ENCODE measurements at places on chromosomes 5 and 9. TPM values are rescaled to one million over a fixed set of nuclear protein-coding genes. Genes with fewer than 3 reads are reported as not detected.

- no peaks in the 10 kb centered on the region for H3K4me1 ChIP-seq
- DNase-seq, result no peak
- H3K4me3 ChIP-seq, result no peak overlapping the region
- no peaks in the 10 kb centered on the region for H3K36me3 ChIP-seq
These were observed 157.1 kb upstream of the CDH6 start for GRCh38 chr5:31036411-31036810.

DNA sequence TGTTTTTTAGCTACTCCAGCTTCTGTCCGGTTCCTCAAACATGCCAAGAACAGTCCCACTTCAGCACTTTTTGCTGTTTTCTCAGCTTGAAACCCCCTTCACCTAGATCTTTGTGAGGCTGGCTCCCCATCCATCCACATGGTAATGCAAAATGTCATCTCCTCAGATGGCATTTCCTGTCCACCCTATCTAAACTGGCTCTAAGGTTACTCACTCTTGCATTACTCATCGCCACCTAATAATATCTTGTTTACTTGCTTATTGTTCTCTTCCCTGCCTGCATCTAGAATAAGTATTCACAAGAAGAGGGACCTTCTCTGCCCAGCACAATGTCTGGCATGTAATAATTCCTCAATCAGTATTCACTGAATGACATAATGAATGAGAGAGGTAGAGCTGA, 220.1 kb downstream of the FAM114A2 start:
- H3K27me3 ChIP-seq, result no peaks in the 10 kb centered on the region
- no peak for DNase-seq
- H3K4me3 ChIP-seq, result no peak overlapping the region
- H3K27ac ChIP-seq, result no peak overlapping the region

MAMDC2 gene
- total RNA-seq, result 18.5 TPM

PTGS1 gene
- 3.9 TPM for total RNA-seq
